ENCODE measurements at places on chromosomes 5 and 9. TPM values are rescaled to one million over a fixed set of nuclear protein-coding genes. Genes with fewer than 3 reads are reported as not detected.

GRCh38 chr9:91424403-91425176, 958 bp upstream of the NFIL3 start:
- DNase-seq = peak; percentile 96

DNA sequence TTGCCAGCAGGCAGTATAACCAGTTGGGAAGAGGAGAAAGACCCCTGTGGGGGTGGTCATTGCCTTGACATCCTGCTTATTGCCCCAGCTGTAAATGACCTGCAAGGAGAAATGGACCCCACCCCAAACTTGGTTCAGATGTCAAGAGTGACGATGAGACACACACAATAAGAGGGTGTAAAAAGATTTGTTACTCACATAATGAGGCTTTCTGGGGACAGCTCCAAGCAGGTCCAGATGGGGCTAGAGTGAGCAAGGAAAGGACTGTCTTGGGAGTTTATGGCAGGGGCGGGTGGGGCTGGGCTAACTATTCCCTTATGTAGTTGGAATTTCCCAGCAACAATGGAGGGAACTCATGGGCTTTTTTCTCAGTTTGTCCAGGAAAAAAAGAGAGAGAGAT, 24.1 kb downstream of the ZNF484 start:
- DNase-seq = no peak

- DNase-seq = no peak
Observed at GRCh38 chr5:172659570-172659908, 18.5 kb downstream of the NEURL1B start.

GRCh38 chr9:81244631-81245030, 444.7 kb downstream of the TLE1 start:
- DNase-seq = no peak

DNA sequence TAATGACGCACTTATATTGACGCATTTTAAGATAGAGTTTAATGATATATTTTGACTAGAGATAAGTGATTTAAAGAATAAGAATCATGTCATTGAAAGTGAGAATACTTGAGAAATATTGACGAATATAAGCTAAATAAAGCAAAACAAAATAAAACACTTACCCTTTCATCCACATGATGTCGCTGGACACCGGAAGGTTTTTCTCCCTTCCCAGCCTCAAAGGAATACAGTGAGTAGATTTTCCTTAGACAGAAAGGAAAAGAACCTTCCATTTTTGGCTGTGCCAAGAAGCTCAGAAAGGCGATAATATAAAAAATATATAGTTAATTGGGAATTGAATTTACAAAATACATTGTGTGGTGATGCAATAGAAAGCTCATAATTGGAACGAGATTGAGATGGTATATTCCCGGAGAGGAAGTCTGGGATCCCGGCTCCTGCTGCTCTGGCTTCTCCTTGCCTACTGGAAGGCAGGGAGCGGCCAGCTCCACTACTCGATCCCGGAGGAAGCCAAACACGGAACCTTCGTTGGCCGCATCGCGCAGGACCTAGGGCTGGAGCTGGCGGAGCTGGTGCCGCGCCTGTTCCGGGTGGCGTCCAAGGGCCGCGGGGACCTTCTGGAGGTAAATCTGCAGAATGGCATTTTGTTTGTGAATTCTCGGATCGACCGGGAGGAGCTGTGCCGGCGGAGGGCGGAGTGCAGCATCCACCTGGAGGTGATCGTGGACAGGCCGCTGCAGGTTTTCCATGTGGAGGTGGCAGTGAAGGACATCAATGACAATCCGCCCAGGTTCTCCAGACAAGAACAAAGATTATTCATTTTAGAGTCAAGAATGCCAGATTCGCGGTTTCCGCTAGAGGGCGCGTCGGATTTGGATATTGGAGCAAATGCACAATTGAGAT, at the start of gene PCDHA5:
Gene PCDHA5 (plus strand): TSS at position 239 of the 906 bp plus-strand sequence.
- DNase-seq = no peak

GRCh38 chr5:148922606-148923005, 96.2 kb downstream of the ADRB2 start:
- no peak for DNase-seq

DNA sequence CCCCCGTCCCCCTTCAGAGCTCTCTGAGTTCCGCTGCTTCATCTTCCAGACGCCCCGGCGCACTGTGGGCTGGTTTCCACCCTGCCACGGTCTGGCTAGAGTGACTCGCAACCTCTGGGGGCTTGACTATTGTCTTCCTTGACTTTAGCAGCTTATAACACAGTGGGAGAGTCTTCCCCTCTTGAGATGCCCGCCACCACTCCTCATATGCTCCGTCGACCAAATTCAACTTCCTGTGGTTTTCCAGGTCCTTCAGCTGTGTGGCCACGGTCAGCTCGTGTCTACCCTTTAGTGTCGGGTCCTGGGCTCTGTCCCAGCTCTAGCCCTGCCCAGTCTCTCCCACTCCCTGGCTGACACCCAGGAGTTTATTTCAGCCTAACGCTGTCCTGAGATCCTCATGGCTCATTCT, 28.2 kb upstream of the NCS1 start:
- no peak for DNase-seq

DNA sequence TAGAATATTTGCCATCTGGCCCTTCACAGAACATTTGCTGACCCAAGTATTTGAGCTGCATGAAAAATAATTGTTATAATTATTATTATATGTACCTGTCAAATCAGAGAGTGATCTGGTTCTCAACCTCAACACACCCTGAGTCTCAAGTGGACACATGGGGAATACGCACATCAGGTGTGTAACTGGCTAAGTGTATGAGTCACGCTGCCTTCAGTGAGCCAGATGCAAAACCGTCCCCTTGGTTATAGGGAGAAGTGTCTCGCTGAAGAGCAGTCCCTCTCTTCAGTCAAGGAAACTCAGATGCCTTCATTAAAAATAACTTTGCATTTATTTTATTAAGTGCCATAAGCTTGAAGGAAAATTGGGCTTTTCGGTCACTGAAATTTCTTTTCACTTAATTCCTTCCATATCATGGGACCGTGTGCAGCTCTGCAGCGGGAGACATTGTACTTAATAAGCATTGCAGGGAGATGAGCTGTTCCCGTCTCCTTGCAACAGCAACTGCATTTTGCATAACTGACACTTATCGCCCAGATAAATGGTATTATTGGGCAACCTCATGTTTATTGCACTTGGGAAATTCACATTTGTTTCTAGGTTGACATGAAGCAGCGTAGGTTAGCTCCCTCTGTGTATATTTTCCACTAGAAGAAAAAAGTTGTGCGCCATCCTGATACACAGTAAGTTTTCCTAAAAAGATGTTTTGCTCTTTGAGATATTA, 512.3 kb upstream of the DAP start:
- DNase-seq = no peak

DNA sequence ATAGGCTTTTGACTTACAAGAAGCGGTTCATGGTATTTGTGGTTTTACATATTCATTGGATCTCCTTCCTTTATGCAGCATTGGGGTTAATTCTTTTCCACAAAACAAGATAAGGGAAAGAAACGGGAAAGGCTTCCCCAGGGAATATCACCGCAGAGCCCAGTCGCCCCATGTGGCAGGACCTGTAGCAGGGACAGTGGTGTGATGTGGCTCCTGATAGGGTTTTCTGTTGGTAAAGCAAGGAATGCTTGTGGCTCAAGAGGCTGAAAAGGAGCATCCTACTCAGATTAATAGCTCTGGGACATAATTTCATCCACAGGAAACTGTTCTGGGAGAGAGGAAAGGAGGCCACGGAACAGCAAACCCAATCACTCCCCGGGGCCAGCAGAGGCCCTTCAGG, 699.9 kb downstream of the MTRR start:
- no peak for DNase-seq

DNA sequence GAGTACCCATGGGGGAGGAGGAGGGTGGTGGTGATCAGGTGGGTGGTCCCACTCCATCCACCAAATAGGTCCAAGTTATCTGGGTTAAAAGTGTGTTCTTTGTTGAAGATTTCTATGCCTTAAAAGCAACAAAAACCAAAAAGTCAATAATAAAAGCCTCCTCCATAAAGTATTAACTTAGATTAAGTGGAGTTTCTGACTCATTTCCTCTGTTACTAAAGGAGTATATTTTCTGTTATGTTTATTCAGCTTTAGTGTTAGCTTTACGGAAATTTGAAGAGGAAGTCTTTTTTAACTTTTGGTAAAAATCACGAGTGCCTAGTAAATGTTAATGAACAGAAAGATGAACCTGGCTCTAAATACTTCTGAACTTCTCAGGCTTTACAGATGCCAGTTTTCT, 17.8 kb downstream of the FBXO38 start:
- DNase-seq = no peak

- DNase-seq = no peak
Observed at GRCh38 chr5:170100066-170100943, 5.4 kb upstream of the FOXI1 start.

DNA sequence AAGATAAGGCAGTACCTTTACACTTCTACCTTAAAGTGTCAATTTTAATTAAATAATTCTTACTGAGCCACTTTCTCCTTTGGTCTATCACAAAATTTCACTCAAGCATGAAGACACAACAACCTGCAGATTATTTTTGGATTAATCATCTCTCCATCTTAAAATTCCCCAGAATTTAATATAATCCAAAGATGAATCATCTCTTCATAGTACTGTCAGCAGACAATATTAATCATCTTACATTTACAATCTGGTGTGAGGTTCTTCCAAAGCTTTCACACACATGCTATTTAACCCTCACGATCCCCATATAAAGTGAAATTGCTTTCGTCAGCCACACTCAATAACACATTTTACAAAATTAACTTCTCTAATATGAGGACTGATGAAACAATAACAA, 43.0 kb downstream of the LHFPL2 start:
- no peak for DNase-seq

DNA sequence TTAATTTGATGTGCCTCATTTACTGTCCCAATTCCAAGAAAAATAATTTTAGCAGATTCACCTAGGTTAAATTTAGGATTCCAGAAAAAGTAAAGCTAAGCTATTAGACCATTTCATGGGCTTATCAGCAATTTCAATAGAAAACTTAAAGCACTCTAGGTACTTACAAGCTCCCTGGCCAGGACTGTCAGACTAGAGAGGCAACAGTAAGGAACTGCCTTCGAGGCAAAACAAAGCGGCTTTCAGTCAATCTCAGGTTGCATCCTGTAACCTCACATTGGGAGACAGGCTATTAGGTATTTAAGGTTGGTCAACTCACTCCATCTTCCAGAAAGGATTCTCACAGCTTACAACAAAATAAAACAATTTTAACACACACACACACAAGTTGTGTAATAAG, 48.7 kb upstream of the FSD1L start:
- DNase-seq = no peak

GRCh38 chr5:122304471-122305215, 7.4 kb upstream of the SNCAIP start:
- DNase-seq = no peak

- DNase-seq = no peak
Observed at GRCh38 chr9:14497476-14497875, 183.5 kb upstream of the NFIB start.

DNA sequence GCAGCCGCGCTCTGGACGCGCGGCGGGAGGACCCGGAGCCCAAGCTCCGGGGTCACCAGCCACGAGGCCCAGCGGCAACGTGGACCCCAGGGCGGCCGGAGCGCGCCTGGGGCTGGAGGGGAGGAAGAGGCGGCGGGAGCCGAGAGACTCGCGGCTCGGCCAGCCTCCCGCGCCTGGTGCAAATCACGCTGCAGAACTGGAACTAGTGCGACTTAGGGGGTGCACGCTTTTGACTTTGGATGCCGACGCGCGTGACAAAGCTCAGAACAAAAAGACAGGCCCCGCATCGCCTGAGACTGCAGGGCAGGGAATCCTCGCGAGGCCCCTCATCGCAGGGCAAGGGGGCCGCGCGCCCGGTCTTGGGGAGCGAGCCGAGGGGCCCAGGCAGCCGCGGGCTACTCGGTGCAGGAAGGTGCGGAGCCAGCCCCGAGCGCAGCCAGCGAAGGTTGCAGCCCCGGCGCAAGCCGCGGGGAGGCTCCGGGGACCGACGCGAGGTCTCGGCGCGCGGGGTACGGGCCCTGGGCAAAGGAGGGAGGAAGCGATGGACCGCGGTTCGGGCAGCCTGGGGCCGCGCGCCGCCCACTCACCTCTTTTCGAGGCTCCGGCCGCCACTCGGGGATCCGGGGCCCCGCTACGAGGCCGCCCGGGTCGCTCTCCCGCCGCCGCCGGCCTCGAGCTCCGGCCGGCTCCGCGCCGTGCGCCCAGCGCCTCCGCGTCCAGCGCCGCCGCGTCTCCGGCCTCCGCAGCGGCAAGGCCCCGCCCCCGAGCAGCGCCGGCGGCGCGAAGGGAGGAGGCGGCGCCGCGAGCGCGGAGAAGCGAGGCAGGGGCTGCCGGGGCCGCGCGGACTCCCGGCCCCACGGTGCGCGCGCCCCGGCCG, at the start of gene GOLM1:
Gene GOLM1 (minus strand): TSS at position 735 of the 877 bp plus-strand sequence. CDS start 20,238 bp downstream, outside the sequence.
- DNase-seq = no peak

- DNase-seq = peak; percentile 93
Observed at GRCh38 chr9:129597355-129598088, 23.4 kb downstream of the C9orf50 start.

- DNase-seq = no peak
Observed at GRCh38 chr5:132746954-132747615, at the start of gene CCNI2. CCNI2 (plus strand) TSS chr5:132747426; CDS start chr5:132747496, 70 bp downstream.

- no peak for DNase-seq
Observed at GRCh38 chr9:32875242-32875641, 91.9 kb downstream of the TMEM215 start.

The SHOC1 gene
- total RNA-seq = not detected

The TRIM36 gene
- 1.3 TPM for total RNA-seq

The FSD1L gene
- total RNA-seq = 5.1 TPM

The CTXN3 gene
- total RNA-seq = not detected

The LCN10 gene
- total RNA-seq = 9.2 TPM

The ZNF883 gene
- total RNA-seq = 2.5 TPM

The STOM gene
- total RNA-seq = 620 TPM

The BAAT gene
- not detected for total RNA-seq

All from mesenteric fat pad (tissue), 1 donor.